ENCODE measurements at places on chromosomes 6 and 20.

DNA sequence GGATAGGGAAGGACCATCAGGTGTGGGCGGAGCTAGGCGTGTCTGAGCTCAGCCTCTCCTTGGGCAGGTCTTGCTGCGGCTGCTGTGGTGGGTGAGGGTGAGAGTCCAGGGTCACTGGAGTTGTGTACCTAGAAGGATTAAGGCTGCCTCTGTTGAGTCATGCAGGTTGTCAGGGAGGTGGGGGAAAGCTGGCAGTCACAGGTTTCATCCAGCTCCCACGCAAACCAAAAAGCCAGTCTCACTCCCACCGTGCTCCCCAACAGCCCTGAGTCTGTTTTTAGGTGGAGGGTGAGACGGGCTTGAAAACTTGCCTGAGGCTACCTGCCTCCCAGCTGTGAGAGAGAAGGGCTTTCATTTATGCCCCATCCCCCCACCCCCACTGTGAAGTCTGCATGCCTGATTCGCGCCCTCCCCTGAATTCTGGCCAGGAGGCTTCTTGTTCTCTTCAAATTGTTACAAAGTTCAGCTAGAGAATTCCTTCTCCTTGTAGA, 161.5 kb downstream of the MYLK4 start:
- no peak for DNase-seq

DNA sequence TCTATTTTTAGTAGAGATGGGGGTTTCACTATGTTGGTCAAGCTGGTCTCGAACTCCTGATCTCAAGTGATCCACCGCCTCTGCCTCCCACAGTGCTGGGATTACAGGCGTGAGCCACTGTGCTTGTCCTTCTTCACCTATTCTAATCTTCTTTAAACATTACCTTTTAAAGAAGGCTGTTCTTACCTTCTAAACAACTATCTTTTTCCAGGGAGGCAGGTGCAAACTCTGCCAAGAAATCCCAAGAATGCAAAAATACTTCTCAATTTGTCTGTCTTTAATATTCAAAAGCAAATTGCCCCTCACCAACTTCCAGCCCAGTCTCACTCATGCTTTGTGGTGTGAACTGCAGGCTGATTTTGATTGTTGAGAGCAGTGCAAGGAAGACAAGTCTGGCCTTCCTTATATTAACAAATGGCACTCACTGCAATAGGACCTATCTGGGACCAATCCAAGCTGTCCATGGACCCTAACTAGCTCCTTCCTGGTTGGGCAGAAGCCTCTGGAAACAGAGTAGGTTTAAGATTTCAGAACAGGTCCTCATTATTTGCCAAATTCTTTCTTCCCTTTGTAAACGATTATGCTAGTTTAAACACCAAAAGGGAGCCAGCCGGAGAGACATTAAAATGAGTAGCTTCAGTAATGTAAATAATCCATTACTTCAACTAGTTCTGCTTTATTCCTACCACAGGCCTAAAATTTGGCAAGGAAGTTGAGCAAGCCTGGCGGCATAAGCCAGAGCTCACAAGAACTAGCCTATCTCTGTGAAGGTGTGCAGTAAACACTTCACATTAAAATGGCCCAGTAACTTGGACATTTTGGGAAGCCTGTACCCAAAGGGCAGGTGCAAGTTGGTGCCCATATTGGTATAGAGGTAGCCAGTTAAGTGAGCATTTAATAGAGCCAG, 1.6 kb downstream of the SCAND1 start:
- DNase-seq: no peak

DNA sequence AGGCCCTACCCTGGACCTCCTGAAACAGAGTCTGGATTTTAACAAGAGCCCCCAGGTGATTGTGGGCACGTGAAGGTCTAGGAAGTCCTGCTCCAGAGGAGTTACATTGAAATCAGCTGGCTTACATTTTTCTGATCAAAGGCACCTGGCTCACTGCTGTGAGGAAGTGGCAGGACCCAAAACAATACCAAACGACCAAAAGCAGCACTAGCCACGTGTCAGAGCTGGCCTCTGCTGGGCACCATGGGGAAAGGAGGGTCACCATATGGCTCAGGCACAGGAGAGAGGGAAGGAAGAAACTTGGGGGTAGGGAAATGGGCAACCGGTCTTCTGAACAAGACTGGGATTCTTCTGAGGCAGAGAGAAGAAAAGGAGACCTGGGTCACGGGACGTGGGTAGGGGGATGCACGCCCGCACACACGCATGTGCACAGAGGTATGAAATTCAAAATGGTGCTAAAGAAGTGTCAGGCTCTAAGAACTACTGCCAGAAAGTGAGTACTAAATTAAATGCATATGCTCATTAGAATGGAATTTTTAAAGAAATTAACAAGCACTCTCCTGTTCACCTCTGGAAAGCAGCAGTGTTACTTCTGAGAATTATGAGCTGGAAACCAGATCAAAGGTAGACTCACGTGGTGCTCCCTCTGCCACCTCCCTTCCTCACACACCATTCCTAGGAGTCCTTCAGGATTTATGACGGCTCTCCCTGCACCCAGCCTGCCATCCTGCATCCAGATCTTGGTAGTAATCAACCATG, 113.6 kb downstream of the TRERF1 start:
- DNase-seq: no peak

- no peak for DNase-seq
These were observed 463.7 kb downstream of the CDC5L start for GRCh38 chr6:44851176-44851575.

- no peak for DNase-seq
These were observed 104.3 kb downstream of the RNF144B start for GRCh38 chr6:18491308-18492045.

- no peak for DNase-seq
These were observed 117.6 kb downstream of the MRPL14 start for GRCh38 chr6:44009425-44010321.

GRCh38 chr6:13811627-13812358, 2.6 kb downstream of the MCUR1 start:
- no peak for DNase-seq

GRCh38 chr6:90028995-90029635, 134.8 kb downstream of the GJA10 start:
- DNase-seq: no peak

DNA sequence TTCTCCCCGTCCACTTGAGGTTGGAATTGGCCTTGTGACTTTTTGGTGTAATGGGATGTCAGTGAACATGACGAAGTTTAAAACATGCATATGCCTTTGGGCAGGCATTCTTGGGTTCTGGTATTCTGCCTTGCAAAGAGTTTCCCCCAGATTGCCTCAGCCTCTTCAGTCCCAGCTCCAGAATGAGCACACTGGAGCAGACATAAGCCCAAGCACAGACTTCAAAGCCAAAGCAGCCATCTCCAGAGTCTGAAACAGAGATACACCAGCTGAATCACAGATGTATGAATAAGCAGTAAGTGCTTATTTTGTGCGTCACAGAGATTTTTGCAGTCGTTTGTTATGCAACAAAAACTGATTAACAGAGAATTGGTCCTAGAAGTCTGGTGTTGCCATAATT, 546.0 kb downstream of the FRK start:
- DNase-seq: no peak

DNA sequence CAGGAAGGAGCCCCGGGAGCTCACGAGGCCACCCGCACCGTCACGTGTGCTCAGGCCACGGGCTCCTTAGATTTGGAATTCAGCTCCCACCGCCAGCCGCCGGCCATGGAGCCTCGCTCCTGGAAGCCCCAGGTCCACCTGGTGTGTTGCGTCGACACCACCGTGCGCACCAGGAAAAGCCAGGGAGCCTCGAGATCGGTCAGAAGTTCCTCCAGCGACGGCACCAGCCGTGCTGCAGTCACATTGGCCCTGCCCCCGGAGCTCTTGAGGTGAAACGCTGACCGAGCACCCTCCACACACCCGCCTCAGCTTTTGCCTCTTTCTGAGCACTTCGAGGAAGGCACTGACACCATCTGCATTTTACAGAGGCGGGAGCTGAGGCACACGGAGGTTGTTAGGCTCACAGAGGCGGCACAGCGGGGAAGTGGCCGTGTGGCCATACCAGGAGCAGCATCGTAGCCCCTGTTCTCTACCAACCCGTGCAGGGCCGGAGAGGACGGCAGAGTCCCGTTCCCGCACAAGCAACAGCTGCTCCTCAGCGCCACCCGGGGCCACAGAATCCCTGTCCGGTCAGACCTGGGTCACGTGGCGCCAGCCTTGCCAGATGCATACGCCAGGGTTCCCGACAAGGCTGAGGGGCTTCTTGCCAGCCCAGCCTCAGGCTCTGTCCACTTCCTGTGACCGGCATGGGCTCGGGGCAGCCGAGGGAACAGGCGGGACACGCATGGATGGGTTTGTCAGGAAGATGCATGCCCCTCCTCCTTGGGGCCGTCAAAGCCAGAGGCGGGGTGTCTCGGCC, 7.6 kb downstream of the NKAIN4 start:
- DNase-seq: no peak

DNA sequence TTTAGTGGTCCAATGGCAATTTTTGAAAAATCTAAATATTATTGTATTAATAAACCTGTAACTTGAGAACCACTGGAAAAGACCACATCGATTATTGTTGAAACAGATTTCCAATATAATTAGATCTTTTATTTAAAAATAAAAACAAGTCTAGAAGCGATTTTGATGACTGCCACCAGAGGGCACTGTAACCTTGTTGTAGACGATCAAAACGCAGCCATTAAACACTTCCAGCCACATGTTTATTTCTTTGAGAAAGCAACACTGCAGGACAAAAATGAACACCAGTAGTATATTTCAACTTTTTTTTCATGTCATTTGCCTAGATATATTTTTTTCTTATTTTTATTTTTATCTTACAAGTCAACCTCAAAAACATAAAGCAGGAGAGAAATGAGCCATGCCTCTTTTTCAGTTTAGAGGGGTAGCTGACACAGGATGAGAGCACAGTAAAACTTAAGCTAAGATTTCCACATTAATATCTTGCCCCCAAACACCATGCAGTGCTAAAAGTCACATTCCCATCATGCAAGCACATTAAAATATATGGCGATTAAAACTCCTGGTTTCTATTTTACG, 115.4 kb downstream of the OPRM1 start:
- DNase-seq: peak; percentile 50

DNA sequence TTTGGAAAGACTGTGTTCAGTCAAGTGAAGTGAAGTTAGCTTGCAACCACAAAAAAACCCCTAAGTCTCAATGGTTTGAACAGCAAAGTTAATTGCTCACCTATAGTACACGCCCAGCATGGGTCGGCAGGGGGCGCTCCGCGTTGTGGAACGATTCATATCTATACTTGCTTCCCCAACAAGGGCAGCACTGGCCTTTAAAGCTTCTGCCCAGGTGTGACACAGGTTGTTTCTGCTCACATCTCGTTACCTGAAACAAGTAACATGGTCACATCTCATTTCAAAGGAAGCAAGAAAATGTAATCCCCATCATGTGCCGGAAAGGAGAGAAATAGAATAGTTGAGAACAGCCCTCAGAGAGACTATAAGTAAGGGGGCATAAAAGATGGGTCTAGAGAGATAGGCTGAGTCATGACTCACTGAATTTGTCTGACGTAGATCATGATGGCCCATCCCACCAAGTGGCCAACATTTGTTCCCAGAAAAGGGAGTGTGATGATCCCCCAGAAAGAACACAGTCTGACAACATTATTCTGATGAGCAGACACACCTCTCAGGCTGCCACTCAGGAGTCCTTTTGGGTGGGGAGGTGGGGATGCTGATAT, 29.0 kb downstream of the HNF4A start:
- DNase-seq: peak; percentile 43

GRCh38 chr6:167733740-167734661, 92.7 kb upstream of the AFDN start:
- no peak for DNase-seq

DNA sequence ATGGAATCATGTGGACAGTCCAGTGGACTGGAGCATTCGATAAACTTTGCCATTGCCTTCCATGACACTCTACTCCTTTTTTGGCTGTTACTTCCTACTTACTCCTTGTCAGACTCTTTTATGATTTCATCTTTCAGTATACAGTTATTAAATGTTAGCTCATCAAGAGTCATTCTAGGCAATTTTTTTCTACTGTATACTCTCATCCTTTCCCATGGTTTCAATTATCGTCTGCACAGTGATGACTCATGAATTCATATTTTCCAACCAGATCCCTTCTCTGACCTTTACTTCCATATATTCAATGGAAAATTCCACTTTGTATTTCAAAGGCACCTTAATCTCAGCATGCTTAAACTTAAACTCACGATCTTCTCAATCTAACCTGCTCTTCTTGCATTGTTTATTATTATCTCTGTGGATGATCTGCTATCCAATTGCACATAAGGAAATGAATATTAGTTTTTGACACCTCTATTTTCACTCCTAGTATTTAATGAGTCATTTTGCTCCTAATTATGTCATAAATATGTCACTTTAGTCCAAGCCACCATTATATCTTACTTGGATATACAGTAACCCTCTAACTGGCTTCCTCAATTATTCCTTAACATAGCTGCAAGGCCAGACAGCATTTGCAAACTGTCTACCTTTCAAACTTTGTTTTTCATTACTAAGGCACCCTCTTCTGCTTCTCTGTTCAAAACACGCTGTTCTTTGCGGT, 427.5 kb downstream of the PHF3 start:
- DNase-seq: no peak

- DNase-seq: no peak
These were observed 103.2 kb upstream of the TNFAIP3 start for GRCh38 chr6:137763886-137764285.

- no peak for DNase-seq
These were observed 73.9 kb upstream of the MLIP start for GRCh38 chr6:54037277-54037779.

- no peak for DNase-seq
These were observed 599.4 kb upstream of the CITED2 start for GRCh38 chr6:139973669-139974344.

DNA sequence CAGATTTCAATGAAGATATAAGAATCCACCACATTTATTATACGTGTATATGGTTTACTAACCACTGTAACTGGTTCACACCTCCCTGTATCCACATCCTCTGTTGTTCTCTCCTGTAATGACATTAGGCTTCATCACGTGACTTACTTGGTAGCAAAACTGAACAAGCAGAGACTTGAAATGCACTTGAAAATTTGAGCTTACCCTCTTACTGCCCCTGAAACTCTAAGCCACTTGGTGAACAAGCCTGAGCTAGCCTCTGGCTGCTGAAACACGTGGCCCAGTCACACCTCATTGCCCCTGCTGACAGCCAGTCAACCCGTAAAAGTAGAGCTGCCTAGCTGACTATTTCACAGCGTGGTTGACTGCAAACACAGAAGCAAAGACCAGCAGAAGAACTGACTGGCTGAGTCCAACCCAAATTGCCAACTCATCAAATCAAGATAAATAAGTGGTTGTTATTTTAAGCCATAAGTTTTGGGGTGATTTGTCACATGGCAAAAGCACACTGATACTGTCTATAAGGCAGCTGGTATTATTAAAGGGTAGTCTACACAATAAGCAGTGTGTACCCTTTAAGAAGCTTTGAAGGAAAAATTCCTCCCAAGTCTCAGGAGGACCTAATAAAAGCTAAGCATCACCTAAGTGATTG, 109.0 kb downstream of the RALGAPA2 start:
- DNase-seq: no peak

GRCh38 chr20:60144974-60145527, 186.8 kb downstream of the CDH26 start:
- DNase-seq: no peak

DNA sequence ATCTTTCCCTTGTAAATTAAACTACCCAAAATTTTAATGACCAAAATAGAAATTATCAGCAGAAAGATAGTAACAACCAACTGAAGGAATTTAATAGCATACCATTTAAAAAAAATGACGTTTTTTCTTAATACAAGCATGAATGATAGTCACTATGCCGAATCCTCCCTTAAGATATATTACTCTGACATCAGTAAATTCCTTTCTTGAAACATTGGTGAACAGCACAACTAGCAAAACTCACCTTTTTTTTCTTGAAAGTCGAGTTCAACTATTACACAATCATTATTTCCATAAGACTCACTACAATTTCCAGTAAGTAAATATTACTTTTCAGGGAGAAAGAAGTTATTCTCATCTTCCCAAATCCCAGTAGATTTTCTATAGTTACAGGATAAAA, 433.2 kb downstream of the GRIK2 start:
- DNase-seq: no peak

All from NCI-H2081 (cell line).